ENCODE measurements at places on chromosomes 16 and 17.

DNA sequence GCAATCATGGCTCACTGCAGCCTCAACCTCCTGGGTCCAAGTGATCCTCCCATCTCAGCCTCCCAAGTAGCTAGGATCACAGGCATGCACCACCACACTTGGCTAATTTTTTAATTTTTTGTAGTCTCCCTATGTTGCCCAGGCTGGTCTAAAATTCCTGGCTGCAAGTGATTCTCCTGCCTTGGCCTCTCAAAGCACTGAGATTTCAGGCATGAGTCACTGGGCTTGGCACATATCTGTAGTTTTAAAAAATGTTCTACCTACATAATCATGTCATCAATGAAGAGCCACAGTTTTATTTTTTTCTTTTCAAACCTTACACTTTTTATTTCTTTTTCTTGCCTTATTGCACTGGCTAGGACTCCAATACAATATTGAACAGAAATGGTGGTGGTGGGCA is 33.1 kb upstream of the COL1A1 start:
- peak; percentile 51 for DNase-seq

DNA sequence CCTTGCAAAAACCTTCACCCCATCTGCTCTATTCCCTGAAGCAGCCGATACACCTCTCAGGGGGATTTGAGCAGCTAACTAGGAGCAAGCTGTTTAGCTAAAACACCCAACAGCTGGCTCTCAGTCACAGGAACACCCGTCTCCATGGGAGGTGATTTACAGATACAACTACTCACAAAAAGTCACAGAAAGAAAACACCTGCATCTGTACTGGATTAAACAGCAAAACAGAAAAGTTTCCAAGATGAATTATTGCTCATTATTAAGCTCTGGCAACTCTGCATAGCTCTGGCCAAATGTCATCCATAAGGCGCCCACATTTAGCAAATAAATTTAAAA is 22.3 kb downstream of the GJC1 start:
- no peak for DNase-seq

GRCh38 chr16:82203198-82203597 is 33.2 kb upstream of the MPHOSPH6 start:
- DNase-seq: no peak

DNA sequence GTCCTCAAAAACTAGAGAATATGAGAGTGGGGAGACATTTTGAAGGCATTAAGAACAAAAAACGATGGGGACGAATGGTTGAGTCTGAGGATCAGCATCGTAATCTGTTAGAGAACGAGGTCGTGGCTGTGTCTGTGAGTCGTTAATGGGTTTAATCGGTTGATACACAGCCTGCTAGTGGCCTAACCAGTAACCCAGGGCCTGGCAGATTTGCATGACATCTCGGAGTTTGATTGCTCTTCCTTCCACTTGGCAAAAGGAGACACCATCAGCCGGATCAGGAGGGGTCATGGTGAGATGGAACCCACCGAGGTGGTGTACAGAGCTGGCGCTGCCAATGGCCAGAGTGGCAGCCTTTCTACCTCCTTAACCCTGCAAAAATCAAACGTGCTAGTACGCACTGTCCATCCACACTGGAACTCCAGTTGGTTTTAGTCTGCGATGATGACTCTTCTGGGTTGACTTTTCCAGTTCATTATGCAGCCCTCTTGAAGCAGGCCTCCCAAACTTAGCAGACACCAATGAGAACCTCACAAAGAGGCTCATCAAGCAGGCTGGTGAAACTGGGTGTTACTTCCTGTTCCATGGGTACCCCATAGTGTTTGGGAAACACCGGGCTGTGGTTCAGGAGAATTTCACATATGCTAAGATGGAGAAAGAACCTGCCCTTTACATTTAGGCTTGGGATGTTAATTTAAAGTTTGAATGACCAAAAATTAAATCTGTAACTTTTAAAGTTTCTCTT is 4.1 kb downstream of the HS3ST3B1 start:
- no peak for DNase-seq

- no peak for DNase-seq
Observed at GRCh38 chr17:76079535-76079955, 563 bp downstream of the ZACN start.

DNA sequence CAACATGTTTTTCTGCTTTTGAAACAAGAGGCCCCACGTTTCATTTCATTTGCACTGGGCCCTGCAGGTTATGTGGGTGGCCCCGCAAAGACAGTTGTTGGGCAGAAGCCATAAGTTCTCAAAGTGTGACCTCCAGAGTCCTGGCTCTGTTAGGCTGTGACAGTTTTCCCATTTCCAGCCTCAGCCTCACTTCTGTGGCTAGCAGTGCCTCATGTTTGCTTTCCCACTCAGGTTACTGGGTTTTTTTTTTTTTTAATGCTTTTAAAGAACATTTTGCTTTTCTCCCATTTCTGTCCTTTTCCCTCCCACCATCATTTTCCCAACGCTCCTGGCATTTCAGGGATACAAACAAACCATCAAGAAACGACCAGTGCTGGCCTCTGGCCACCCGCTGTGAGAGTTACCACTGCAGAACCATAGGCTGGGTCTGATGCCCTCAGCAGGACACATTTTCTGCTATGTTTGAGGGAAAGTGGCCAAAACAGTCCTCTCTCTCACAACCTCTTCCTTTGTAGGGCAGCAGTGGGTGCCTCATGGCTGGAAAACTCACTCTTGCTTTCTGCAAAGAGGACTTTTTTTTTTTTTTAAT is 159.0 kb upstream of the MPHOSPH6 start:
- no peak for DNase-seq

- no peak for DNase-seq
Observed at GRCh38 chr16:26795184-26795583, 271.5 kb upstream of the C16orf82 start.

DNA sequence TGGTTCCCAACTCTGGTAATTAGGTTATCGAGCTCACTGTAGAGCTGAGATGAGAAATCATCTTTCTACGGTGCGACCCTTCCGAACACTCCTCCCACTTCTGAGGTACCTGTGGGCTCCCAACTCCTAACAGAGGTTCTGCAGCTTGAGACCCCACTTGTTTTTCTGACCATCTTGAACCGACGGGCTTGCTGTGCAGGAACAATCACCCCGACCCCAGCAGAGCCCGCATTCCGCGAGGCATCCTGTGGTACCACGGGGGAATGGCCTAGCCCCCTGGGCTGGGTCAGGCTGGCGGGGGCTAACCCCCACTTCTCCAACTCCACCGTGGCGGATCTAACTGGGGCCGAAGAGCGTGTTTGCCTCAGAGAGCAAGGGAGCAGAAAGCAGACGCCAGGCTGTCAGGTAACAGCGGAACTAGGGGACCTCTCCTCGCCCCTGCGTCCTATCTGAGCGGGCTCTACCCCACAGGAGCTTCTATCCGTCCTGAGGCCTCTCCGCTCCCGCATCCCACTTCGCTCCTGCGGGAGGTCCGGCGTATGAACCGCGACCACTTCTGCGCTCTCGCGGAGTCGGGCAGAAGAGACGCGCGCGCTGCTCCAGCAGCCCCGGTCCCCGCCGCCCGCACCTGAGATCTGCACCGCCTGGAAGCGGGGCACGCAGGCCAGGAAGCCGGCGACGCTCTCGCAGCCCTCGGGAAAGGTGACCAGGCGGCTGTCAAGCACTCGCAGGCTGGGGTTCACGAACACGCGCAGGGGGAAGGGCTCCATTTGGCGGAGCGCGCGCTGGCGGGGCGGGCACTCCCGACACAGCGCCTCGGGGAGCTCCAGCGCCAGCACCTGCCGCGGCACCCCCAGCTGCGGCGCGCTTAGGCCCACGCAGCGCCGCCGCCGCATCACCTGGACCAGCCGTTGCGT is 761 bp downstream of the PDF start:
- peak; percentile 27 for DNase-seq

GRCh38 chr17:78746263-78746948 is 35.7 kb downstream of the CYTH1 start:
- DNase-seq: no peak

- DNase-seq: peak; percentile 6
Observed at GRCh38 chr16:19860166-19861041, 24.2 kb downstream of the GPRC5B start.

- no peak for DNase-seq
Observed at GRCh38 chr17:37516127-37516571, 26.5 kb downstream of the DUSP14 start.

DNA sequence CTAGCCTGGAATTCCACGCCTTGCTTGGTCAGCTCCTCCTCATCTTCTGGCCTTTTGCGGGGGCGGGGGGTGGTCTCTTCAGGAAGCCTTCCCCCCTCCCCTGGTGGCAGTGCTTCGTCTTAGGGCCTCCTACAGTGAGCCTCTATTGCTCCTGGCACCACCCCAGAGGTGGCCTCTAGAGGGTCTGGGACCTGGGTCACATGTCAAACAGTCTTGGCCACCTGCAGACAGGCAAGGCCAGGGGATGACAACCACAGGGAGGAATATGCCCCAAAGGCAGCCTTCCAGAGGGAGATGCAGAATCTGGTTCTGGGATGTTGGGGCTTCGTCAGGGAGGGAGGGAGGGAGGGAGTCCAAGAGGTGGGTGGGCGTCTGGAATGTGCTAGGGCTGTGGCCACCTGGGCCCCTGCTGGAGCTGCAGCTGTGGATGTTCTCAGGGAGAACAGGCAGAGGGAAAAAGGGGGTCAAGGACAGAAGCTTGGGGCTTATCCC is 50.6 kb downstream of the SMPD3 start:
- no peak for DNase-seq

- DNase-seq: peak; percentile 89
Observed at GRCh38 chr16:47574091-47575054, 113.2 kb downstream of the PHKB start.

DNA sequence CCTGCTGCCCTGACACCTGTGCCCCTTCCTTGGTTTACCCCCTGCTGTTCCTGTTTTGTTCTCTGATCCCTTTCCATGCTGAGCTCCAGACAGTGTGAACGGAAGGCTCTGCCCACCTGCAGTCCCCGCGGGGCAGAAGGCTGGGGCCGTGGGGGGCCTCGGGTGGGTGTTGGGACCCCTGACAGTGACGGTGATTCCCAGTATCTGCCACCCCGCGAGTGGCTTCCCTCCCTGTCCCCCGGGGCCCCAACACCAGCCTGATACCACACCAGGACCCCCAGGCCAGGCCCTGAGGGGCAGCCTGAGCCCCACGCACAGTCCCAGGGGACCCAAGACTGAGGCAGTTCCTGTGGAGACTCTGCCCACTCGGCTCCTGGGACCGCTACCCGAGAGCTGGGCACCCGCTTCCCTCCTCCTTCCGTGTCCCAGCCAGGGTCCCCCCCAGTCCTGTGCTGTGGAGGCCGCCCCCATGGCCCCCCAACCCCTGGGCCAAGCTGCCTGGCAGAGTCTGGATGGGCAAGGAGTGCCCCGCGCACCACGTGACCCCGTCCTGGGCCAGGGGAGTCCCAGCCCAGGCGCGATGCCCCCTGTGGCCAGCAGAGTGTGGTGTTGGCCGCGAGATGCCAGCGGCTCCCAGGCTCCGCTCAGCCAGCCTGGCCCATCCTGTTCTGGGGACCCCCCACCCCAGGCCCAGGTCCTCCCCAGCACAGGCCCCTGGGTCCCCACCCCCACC is 10.0 kb upstream of the C1QTNF8 start:
- DNase-seq: peak; percentile 34

DNA sequence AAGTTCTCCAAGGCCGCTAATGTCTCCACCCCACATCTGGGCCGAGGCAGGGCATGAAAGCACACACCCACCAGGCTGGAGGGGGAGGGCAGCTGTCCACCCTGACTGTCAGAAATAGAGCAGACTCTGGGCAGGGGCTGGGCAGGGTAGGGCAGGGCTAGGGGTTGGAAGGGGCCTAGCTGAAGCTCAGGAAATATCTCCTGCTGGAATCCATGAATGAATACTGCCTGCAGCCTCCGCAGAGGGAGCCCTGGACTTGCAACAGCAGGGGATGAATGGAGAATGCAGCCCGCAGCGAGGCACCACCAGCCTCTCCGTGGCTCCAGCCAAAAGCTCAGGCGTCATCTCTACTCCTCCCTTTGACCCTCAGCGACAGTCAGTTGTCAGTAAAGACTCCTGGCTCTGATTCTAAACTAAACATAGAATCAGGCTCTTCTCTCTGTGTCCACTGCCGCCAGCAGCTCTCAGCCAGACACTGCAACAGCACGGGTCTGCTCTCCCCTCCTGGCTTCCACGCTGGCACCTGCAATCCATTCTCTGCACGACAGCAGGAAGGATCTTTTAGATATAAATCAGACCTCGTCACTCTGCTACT is 23.9 kb upstream of the NGFR start:
- DNase-seq: no peak

DNA sequence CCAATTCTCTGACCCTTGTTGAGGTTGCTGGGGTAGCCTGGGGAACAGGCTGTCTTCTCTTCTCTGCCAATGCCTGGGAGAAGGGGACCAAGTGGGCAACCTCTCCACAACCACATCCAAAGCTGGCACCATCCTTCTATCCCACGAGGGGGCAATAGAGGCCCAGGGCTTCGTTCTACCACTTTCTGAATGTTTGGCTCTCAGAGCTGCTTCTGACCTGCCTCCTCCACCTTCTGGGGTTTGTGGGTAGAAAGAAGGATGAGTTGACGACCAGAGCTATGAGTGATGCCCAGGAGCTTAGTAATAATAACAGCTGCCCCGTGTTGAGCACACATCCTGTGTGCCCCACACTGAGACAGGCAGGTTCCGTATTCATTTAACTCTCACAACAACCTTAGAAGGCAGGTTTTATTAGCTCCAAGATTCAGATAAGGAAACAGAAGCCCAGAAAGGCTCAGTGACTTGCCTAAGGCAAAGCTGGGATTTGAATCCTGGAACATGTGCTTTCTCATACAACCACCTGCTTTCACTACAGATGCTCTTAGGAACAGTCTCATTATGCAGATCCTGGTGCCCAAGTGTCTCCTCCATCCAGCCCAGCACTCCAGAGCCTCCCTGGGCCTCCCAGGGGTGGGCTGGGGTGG is 11.1 kb downstream of the TSPOAP1 start:
- DNase-seq: peak; percentile 77

GRCh38 chr17:62597920-62598319 is 29.6 kb upstream of the MRC2 start:
- peak; percentile 59 for DNase-seq

DNA sequence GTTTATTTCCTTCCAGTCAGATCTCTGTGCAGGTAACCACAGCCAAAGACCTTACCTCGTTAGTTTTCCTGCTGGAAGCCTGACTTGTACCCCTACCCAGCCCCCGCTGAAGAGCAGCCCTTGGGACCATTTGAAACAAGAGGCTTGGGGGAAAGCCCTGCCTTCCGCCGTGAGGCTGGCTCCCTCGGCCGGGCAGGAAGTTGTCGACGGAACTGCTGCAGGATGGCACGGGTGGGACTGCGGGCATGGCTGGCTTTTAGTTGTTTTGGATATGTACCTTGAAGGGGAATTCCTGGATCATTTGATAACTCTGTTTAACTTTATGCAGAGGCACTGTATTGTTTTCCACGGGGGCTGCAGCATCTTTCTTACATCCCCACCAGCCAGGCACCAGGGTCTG is 49.0 kb upstream of the ENDOV start:
- DNase-seq: no peak

DNA sequence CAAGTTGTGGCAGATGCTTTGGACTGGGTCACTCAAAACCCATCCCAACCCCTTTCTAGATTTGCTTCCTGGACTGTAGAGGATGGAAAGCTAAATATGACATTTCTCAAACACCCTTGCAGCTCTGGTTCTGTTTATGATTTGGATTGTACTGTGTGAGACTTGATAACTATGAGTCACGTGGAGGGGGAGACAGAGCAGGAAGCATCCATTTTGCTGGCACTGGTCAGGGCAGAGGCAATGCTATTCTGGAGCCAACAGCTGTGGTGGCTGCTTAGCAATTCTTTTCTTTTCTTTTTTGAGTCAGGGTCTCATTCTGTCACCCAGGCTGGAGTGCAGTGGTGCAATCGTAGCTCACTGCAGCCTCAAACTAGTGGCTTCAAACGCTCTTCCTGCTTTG is 13.6 kb upstream of the TERF2 start:
- DNase-seq: peak; percentile 46

GRCh38 chr16:75273054-75273925 is 21.9 kb upstream of the BCAR1 start:
- peak; percentile 38 for DNase-seq

All from RPMI7951 (cell line).